ENCODE measurements at places on chromosomes 12 and 14. TPM values are rescaled to one million over a fixed set of nuclear protein-coding genes. Genes with fewer than 3 reads are reported as not detected.

DNA sequence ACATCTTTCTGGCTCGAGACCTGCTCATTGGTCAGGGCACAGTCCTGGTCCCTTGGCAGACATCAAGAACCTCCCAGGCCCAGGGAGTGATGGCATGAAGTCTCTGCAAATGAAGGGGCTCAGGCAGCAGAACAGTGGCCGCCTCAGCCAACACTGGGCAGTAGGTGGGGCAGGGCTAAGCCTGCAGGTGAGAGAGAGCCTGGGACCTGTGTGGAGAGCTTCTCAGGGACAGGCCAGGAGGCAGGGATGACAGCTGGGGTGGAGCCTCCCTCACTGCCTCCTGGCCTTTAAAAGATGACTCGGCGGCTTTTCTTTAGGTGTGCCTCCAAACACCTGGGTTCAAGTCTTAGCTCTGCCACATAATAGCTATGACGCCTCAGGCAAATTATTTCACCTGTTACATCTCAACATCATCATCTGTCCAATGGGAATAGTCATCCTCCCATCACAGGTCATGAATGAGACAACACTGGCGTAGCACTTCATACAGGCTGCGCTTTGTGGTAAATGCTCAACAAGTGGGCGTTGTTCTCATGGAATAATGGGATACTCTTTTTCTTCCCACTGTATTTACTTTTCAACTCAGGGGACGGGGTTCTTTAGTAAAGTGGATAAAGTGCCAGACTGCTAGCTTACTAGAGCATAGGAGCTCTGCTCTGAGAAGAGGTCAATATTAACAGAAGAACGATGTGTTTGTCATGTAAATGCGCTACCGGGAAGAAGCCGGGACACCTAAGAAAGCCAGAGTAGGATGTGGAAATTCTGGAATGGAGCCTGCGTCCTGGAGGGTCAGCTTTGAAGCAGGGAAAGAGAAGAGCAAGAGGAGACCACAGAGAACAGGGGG, 277.4 kb downstream of the FOXN3 start:
- H3K4me1 ChIP-seq = peaks cover 2% of the 10 kb centered on the region
- H3K36me3 ChIP-seq = no peaks in the 10 kb centered on the region
- no peak overlapping the region for H3K4me3 ChIP-seq
- no peaks in the 10 kb centered on the region for H3K27me3 ChIP-seq

DNA sequence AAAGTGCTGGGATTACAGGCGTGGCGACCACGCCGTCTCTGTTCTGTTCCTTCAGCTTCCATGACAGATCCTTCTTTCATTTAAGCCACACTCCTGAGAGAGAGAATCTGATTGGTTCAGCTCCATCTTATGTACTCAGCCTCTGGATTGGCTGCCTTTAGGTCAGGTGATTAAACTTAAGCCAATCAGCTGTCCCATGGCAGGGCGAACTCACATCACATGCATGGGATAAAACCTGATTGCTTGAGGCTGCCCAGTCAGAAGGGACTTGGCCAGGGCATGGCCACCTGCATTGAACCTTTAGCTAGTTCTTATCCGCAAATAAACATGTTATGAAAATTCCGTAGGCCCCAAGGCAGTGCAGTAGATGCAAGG, 274.2 kb downstream of the SUDS3 start:
- no peaks in the 10 kb centered on the region for H3K27me3 ChIP-seq
- no peaks in the 10 kb centered on the region for H3K36me3 ChIP-seq
- H3K4me3 ChIP-seq = no peak overlapping the region
- DNase-seq = no peak
- no peak overlapping the region for H3K27ac ChIP-seq

GRCh38 chr12:22855456-22855855, 230.5 kb downstream of the ETNK1 start:
- no peak overlapping the region for H3K4me3 ChIP-seq
- no peaks in the 10 kb centered on the region for H3K4me1 ChIP-seq
- H3K27ac ChIP-seq = no peak overlapping the region

Gene TMTC1
- not detected for total RNA-seq

Gene NEDD8
- total RNA-seq = 172 TPM

Data from activated CD8-positive, alpha-beta T cell treated with anti-CD3 and anti-CD28 coated beads for 36 hours (primary cell).